A549 treated with CpdA at 1 μM for 4 hours (cell line): ENCODE measurements at places on chromosomes 16 and 17. TPM values are rescaled to one million over a fixed set of nuclear protein-coding genes. Genes with fewer than 3 reads are reported as not detected.

Gene RASL10B
- total RNA-seq = 0.05 to 0.15 TPM (median 0.10 TPM) in 5 replicates

Gene CNGB1
- 0.07 to 0.38 TPM (median 0.12 TPM) in 5 replicates for total RNA-seq

Gene GP1BA
- 0.03 TPM in 1 of 5 replicates, not detected in the others for total RNA-seq

Gene KRT17
- total RNA-seq = 0.77 to 1.2 TPM (median 1.1 TPM) in 5 replicates

Gene NOTUM
- 0.23 to 0.60 TPM (median 0.38 TPM) in 5 replicates for total RNA-seq

Gene SHBG
- total RNA-seq = 0.68 to 1.0 TPM (median 0.73 TPM) in 5 replicates

Gene SULT1A2
- total RNA-seq = 0.07 TPM in 1 of 5 replicates, not detected in the others

Gene LGALS9B
- not detected in 5 replicates for total RNA-seq

Gene PRSS33
- total RNA-seq = 0.03 TPM in 1 of 5 replicates, not detected in the others

Gene TP53TG3C
- 0.11 to 0.59 TPM in 2 of 5 replicates, not detected in the others for total RNA-seq

Gene HSD17B2
- not detected in 5 replicates for total RNA-seq
